ENCODE measurements at places on chromosomes 4 and X.

DNA sequence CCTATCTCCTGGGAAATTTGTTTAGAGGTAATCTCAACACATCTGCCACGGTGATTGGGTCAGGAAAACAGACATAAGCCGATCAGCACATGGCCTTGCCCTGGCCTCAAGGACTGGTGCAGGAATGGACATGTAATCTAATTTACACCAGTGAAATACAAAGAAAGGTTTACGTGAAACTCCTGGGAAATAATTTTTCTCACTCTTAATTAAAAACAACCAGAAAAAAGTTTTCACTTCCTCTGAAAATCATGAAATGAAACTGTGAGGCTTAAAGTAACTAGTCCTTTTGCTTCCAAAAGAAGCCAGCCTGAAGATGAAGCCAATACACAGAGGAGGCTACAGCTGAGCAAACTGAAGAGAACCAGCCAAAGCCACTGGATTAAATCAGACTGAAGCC is 154.1 kb upstream of the FAM241A start:
- DNase-seq: no peak

GRCh38 chr4:175542786-175543185 is 269.3 kb downstream of the GPM6A start:
- no peak for DNase-seq

DNA sequence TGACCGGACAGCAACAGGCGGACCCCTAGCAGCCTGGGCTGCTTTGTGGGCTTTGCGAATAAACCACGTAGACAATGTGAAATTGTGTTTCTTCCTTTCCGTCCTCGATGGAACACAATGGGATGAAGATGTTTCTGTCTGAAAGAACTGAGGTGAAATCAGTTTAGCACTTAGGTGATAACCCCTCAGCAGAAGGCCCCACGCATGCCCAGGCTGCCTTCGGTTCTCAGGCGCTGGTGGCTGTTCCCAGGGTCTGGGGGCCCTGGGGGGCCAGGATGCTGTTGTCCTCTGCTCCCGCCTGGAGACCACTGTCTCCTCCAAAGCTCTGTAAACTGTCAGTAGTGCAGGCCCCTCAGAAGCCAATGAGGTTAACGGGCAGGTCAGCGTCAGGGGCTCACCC is 73.9 kb upstream of the HGFAC start:
- no peak for DNase-seq

GRCh38 chrX:38516196-38516774 is 45.1 kb upstream of the TSPAN7 start:
- DNase-seq: no peak

- no peak for DNase-seq
Observed at GRCh38 chrX:9586992-9587392, 122.1 kb downstream of the TBL1X start.

DNA sequence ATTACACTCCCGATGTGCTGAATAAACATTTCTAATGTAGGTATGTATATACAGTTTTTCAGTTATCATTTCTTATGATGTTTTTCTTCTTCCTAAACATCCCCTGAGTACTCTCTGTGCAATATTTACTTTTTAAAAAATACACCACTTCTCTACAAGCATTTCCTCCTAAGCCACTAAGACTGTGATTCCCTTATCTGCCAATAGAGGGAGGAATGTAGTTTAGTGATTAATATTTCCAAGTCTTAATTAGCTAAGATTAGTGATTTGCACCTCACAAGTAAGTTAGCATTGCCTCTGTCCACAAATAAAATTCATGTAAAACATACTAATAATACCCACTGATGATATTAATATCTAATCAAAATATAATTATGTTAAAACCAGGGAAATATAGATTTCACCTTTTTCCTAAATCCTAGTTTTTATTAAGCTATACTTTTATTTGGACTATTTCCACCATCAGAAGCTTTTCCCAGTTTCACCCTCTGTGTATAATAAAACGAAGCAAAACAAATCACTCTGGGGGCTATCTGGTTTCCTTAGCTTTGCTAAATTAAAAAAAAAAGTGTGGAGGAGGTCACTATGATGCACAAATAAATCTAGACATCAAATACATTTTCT is 909.1 kb downstream of the FAT4 start:
- no peak for DNase-seq

GRCh38 chr4:6207602-6208001 is 7.3 kb upstream of the JAKMIP1 start:
- no peak for DNase-seq

DNA sequence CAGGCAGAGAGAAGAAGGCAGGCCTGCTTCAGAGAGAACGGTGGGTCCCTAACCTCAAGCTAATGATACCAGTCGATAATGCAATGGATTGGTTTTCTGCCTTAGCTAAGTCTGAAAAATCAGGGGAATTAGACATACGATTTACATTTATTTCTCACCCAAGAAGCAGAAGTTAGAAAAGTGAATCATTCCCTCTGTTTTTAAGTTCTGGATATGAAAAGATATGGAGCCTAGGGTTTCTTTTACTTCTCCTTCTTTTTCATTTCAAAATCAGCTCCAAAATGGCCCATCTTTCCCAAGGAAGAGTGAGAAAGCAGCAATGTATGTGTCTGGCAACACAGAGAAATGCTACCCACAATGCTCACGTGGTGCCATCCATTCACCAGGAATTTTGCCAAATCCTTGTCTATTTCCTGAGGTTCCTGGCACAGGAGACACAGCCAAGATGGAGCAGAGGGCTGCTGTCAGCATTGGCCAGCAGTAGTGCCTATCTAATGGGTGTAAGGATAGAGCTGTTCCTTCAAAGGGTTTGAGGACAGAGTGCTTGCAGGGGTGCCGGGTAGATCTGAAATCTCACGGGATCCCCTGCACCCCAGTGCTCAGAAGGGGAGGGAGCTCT is 231.5 kb downstream of the MAML3 start:
- DNase-seq: no peak

- DNase-seq: no peak
Observed at GRCh38 chr4:37837446-37837845, 11.0 kb downstream of the PGM2 start.

- no peak for DNase-seq
Observed at GRCh38 chrX:15890463-15890862, 35.9 kb upstream of the AP1S2 start.

DNA sequence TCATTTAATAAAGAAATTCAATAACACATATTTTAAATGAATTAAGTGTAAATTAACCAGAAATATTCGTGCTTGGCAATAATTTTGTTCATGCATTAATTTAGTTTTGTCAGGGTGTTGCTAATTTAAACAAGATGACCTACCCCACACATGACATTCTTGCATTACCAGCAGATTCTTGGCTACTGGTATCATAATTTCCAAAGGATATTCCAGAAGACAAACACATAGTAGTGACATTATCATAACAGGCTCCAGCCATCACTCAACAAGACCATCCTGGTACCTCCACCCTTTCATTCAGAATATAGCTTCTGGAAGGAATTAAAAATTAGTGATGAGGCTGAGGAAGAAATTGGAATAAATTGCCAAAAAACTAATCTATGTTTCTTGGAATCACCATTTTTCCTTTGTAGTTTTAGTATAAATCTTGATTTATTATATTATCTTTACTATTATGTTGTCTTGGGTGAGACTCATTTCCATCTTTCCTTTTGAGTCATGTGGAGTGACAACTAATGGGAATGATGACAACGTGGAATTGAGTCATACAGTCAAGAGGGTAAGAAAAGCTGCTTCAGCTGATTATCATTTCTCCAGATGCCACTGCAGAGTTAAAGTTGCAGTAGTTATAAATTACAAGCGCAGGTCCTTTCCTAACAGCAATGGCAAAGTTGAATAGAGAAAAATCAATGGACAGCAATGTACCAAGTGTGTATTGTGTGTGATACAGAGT is 30.9 kb upstream of the HHIP start:
- no peak for DNase-seq

DNA sequence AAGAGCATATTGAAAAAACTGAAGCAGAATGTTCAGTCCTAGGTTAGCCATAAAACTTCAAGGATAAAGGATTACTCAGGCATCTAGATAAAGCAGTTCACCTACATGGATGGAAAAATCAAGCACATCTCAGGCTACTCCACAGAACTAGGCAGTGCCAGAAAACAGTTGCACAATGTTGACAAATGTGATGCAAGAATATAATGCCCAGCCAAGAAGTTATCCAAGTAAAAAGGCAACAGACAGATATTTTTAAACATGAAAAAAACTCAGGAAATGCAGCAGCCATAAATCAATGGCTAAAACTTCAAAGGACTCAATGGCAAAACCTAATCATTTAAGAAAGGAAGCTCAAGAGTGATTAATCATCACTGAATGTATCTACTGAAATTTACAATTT is 456.0 kb upstream of the FAM241A start:
- DNase-seq: no peak

GRCh38 chrX:22300130-22300529 is 27.4 kb downstream of the CBLL2 start:
- no peak for DNase-seq

GRCh38 chr4:83618431-83618830 is 82.5 kb downstream of the GPAT3 start:
- no peak for DNase-seq

- no peak for DNase-seq
Observed at GRCh38 chrX:17359500-17359899, 15.5 kb upstream of the NHS start.
